ENCODE measurements at places on chromosomes 7 and 10. TPM values are rescaled to one million over a fixed set of nuclear protein-coding genes. Genes with fewer than 3 reads are reported as not detected.

The PEX1 gene
- total RNA-seq = 17.0 TPM

- DNase-seq = no peak
Measured at GRCh38 chr10:61073391-61073790, 129.4 kb upstream of the RHOBTB1 start.

- no peak for DNase-seq
Measured at GRCh38 chr10:25713894-25714240, 220.2 kb upstream of the MYO3A start.

- DNase-seq = no peak
Measured at GRCh38 chr10:129509155-129509554, 42.1 kb downstream of the MGMT start.

DNA sequence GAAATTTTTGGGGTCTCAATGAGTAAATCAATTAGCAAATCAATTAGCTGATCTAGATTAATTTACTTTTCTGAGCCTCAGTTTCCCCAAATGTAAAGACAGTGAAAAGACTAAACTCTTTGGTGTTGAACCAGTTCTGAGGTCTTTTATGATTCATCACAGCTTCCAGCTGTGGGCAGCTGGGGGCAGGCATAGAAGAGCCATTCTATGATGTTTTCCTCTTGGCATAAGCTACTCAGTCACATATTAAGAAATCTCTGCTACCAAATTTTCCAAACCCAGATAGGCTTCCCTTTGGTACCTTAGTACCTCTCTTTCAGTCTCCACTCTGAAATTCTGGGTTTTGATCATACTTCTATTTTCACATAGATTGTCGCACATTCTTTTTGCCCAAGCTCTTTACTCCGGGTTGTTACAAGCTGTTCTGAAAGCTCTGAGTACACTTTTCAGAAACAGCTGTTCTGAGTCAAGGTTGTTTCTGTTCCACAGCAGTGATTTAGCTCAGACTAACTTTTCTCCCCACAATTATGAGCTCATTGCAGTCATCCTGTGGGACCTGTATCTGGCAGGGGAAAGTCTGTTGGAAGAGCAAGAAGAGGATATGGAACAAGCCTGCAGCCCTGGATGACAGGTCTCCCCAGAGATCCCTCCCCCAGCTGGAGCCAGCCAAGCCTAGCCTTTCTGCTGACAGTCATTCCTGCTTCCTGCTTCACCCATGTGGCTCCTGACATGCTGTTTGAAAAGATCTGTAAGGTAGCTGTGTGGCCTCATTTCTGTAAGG lies 599.6 kb upstream of the GHITM start:
- DNase-seq = no peak

- no peak for DNase-seq
Measured at GRCh38 chr7:100011516-100011915, 3.9 kb upstream of the ZKSCAN1 start.

The RGR gene
- not detected for total RNA-seq

DNA sequence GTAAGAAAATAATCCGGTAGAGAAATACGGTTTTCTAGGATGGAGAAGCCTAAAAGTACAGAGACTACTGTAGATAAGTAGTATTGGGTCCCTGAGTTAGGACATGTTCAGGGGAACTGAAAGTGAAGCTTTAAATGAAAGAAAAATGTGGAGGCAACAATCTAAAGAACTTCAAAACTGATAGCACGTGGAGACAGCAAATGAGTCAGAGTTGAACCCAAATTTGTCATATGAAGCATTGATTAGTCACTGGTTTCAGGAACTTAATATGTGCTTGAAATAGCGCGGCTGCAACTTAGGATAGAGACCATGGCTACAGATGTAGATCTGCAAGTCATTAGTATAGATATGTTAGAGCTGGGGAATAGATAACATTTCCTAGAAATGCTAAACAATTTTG lies 1138.6 kb upstream of the SORCS1 start:
- DNase-seq = no peak

DNA sequence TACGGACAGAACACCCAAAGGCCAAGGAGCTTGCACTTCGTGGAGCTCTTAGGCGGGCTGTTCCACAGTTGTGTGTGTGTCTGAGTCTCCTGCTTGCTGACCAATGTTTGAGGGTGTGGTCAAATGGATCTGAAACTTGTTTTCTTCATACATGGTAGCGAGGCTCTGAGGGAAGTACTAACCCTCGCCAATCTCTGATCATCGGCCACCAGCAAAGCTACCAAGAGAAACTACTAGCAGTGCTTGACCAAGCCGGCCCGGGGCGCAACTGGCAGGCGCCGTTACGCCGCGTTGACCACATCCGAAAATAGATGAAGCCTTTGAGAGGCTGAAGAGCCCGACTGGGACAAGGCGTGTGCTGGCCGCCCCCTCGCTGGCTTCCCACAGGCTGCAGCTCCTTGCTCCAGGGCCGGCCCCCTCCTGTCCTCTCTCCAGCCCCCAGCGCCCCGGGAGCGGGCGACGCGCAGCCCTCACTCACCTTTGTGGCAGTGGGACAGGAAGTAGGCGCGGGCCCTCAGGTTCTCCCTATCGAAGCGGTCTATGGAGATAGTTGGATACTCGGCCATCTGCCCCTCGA lies 384 bp downstream of the DCLRE1C start:
- DNase-seq = no peak

DNA sequence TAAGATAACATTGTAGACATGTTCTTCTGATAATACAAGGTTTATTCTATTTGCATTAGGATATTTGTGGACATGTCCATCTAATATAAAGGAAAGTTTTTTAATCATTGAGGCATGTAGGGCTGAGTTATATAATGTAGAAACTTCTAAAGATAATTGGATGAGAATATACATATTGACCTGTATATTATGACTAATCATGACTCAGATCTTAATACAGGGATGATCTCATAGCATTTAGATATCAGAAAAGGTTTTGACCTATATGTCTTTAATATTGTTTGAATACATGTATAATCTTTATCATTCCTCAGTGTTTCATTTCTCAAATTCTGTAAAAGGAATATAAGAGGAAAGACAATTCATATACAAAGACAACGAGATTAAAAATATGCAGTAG lies 39.2 kb downstream of the CD36 start:
- no peak for DNase-seq

GRCh38 chr7:6496842-6497636 lies 49.3 kb upstream of the DAGLB start:
- no peak for DNase-seq

- no peak for DNase-seq
Measured at GRCh38 chr7:131080754-131081153, 246.9 kb upstream of the MKLN1 start.

DNA sequence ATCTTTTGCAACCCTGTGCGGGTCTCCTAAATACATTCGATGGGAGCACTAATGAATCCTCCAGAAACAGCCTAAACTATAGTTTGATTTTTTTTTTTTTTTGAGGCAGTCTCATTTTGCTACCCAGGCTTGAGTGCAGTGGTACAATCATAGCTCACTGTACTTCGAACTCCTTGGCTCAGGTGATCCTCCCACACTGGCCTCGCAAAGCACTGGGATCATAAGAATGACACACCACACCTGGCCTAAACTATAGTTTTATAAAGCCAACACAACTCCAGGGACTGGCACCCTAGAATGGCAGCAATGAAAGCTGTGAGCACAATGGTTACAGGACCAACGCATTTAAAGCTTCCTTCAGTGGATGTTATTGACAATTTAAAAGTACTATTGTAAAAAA lies 14.5 kb upstream of the JMJD1C start:
- DNase-seq = no peak

The NPM3 gene
- total RNA-seq = 168 TPM

DNA sequence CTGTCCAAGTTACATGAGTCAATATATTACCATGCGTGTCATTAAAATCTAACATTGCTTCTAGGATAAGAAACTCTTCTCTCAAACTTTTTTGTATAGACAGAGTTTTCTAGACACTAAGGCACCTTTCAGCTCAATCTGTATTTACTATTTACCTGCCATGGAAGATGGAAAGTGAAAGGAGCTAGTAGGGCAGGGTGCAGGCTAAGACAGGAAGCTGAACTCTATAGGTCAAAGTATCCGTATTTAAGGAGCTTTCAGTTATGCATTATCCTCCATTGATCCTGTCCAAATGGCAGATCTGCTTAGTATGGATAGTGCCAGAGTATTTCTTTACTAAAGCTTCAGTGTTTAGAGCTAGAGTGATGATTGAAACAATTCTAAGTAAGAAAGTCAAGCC lies 612.8 kb downstream of the IPMK start:
- DNase-seq = no peak

- DNase-seq = no peak
Measured at GRCh38 chr7:90271753-90272152, 26.8 kb downstream of the CFAP69 start.

- DNase-seq = no peak
Measured at GRCh38 chr10:91552274-91553095, 80.4 kb downstream of the PPP1R3C start.

The VENTX gene
- 0.07 TPM for total RNA-seq

DNA sequence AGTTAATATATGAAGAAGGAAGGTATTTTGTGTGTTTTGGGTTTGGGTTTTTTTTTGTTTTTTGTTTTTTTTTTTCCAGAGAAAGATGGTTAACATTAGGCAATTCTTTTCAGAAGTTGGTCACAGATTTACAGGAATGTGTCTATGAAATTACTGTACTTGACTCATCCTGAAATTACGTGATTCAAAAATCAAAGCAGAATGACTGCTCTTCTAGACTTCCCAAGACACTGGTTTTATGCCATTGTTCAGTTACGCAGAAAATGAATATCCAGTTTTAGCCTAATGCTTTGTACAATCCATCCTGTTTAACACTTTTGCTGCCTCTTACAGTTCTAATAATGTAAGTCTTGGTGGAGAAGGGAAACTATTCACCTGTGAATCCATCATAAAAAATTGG lies 39.7 kb upstream of the CELF2 start:
- no peak for DNase-seq

- DNase-seq = no peak
Measured at GRCh38 chr7:139451638-139452037, 31.8 kb downstream of the KLRG2 start.

DNA sequence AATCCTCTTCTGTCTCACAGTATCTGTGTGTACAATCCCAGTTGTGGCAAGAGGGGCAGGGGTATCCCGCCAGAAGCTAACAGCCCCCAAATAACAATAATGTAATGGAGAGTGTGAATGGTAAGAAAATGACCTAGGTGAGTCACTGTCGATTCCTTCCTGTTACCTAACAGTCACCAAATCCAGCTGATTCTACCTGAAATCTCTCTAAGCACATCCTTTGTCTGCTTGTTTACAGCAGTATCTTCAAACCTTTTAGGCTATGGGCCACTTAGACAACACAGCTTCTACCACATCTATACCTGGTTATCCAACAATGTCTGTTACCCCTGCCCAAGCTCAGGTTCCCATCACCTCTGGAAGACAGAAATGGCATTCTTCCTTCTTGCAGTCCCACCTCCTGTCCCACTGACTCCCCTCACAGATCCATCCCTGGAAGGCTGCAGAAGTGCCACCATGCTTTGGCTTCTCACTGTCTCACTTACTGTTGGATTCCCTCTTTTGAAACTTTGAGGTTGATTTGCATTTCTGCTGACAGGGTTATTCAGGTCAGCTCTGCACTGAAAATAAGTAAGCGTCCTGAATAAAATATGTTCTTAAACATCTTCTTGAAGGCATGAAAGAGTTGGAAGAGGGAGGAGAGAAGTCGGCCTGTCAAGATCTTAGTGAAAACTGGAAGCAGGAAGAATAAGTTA lies 13.1 kb downstream of the PIP4K2A start:
- DNase-seq = no peak

GRCh38 chr10:5545778-5546710 lies 21.3 kb downstream of the CALML3 start:
- no peak for DNase-seq

- DNase-seq = no peak
Measured at GRCh38 chr10:17838080-17838648, 29.0 kb downstream of the MRC1 start.

- peak; percentile 96 for DNase-seq
Measured at GRCh38 chr7:149090397-149091195, at the start of gene ZNF786. Gene ZNF786 (minus strand): TSS chr7:149090718. CDS start chr7:149090640, 78 bp downstream.

The LOXL4 gene
- not detected for total RNA-seq

The PON1 gene
- not detected for total RNA-seq

DNA sequence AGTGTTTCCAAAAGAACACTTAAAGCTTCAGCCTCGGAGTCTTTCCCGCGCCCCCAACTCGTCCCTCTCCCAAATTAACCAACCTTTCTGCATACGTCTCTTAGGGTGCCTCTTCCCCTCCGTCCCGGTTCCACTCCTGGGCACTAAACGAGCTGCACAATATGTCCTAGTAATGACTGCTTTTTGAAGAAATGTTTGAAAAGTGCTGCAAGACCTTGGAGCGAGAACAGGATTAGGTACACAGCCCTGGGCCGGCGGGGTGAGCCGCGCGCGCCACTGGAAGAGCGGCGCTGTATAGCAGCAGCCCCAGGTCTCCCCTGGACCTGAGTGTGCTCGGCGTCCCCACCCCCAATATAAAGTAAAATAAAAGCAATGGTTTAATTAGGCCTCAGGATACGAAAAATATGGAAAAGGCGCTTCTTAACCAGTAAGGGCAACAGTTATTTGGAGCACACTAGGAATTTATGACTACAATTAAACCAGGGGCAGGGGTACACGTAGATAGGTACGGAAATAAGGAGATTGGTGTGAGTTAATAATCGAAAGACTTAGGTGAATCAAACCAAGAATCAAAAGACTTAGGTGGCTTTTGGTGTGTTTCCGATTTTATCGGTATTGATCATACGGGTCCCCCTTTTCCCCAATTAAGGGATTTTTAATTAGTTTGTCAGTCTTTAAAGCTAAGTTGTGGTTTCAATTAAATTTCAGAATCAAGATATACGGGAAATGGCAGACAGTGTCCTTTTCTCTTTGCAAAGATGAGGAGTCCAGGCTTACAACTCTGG lies 1.9 kb downstream of the TET1 start:
- DNase-seq = no peak

- DNase-seq = no peak
Measured at GRCh38 chr7:4707980-4708411, 25.9 kb downstream of the FOXK1 start.

GRCh38 chr7:35729061-35729783 lies 34.3 kb upstream of the HERPUD2 start:
- peak; percentile 68 for DNase-seq

GRCh38 chr10:24465124-24465874 lies 256.4 kb downstream of the KIAA1217 start:
- DNase-seq = no peak

The CALML5 gene
- not detected for total RNA-seq
